ENCODE measurements at places on chromosomes 1 and 21.

- no peak for DNase-seq
Measured at GRCh38 chr1:212633161-212633560, 24.6 kb downstream of the ATF3 start.

GRCh38 chr1:13749543-13750341 lies 49.8 kb downstream of the PRDM2 start:
- no peak for DNase-seq

DNA sequence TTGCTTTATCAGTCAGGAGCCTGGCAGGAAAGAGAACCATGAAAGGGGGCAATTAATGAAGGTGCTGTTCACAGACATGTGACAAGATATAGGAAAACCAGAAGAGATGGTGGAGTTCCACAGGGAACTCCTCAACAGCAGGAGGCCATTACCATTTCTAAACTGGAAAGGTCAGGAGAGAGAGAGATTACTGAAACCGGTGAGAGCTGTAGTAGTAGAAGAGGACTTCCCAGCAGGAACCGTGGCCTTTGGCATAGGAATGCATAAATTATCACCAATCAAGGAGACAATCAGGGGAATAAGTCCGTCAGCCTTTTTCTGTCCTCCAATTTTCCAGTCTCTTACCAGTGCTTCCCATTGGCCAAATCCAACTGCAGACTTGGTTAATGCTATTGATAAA lies 23.0 kb upstream of the ABCD3 start:
- no peak for DNase-seq

DNA sequence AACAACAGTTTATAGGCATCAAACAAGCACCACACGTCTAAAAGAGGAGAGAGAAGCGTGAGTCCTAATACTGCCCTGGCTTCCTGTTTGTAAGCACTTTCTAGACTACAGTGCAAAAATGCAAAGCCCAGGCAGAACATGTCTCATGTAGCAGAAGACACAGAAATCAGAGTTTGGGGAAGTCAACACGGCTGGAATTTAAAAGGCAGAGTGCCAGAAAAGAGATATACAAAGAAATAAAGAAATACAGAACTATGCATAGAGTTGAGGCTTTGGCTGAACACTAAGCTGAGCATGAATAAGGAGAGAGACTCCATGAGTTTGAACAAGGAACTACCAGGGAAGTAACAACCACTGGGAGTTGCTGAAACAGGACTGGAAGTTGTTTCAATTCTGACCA lies 566.6 kb upstream of the NR5A2 start:
- DNase-seq = no peak

DNA sequence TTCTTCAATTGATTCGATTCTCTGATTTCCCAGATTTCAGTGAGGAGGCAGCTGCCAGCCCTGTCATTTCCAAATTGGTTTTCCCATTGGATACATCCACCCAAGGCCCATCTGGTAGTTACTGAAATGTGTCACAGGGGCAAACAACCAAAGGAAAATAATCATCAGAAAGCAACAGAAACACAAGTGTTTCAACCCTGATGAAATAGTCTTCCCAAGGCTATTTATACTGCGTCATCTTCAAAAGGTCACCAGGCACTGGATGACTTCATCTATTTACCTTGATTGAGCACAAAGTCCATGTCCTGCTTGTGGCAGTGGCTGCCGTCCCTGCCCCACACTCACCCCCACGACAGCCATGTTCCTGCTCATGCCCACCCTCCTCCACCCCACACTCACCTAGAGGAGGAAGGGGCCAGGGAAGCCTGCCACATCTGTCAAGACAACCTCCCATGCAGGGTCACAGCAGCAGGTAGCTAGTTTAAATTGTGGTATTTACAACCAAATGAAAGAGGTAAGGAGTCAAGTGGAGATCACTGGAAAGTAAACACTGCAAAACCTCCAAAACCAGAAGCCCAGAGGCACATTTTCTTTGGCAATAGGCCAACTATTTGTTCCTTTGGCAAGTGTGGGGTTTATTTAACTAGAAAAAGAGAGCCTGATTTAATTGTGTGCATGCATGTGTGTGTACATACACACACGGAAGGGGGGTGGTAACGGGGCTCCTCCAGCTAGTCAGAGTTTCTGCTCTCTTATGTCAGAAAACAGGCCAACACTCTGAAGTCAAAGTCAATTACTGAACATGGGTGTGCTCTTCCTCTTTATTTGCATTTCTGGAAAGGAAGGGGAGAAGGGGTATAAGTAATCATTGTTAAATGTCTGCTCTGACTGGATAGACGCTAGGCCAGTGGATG lies 49.5 kb upstream of the RAB4A start:
- no peak for DNase-seq

DNA sequence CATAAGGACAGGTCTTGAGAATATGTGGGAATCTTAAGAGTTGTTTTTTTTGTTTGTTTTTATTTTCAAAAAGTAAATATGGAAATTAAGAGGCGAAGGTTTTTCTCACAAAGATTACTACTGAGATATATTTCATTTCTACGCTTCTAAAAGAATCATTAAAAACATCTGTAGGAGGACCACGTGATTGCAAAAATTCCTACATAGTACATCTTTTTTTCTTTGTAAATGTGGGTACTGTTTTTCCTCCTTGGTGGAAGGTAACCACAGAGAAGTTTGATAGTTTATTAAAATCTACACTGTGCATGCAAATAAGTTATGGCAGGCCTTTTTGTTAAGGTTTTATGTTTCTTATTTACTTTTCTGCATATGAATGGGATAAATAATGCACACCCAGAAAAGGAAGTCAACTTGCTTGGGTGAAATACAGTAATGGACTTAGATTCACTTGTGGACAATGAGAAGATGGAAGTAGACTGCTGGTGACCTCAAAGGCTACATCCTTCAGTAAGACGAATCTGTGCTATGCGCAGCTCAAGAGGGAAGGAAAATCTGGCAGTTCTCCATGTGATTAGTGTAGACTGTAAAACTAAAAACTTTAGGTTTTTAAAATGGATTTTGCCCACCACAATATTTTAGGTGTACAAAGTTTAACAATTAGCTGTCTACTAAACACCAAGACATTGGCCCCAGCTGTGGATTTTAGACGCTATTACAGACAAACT lies 2.0 kb downstream of the AK5 start:
- no peak for DNase-seq

DNA sequence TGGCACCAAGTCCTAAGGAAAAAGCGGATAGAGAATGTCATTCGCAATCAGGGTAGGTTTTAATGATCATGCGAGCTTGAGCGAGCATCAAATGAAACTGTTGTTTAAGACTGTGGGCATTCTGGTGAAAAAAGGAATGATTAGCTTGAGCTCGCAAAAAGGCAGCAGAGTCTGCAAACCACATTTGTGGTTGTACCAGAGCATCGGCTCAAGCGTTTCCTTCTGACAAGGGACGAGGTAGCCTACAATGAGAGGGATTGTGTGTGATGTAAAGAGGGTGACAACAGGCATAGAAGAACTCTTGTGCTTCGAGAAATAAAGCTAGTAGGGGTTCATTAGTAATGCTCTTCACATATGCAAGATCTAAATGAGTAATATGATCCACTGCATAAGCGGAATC lies 11.1 kb upstream of the CD48 start:
- DNase-seq = no peak

DNA sequence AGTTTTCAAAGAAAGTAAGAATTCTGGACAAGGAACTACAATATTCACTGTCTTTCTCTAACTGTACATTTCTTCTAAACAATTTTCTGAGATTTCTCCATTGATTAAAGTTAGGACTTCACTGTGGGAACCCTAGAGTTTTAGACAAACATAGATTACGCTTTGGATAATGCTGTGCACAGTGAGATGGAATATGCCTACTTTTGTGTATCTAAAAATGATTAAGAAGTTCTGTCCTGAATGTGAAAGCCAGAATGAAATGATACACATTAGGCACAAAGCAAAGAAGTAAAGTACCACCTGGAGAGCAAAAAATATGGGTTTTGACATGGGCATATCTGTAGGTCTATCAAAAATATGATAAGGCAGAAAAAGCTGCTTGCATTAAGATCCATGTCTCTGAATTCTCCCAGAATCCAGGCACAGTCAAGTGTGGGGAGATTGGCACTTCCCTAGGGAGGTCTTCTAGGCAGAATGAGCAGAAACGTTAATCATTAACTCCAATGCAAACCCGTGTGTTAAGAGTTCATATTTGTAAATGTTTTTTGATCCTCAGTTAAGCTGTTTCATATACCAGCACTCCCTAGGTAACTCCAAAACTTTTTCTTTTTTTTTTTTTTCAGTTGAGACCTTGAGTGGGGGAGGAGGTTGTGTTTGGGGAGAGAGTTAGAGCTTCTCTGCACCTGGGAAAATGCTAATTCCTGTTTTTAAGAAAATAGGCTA lies 467.1 kb downstream of the LMO4 start:
- no peak for DNase-seq

DNA sequence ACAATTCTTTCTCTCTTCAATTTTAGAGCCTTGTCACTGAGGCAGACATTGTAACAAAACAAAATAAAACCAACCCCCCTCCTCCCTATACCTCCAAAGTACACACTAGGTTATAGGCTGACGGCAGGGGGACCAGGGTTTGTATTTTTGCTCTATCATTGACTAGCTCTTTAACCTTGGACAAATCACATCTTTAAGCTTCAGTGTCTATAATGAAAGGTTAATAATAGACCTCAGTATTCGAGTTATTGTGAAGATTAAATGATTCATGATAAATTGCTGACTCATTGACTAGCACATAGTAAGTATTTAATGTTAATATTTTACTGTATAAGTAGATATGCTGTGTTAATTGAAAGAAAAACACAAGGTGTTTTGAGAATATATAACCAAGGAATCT lies 1267.6 kb upstream of the ADGRL2 start:
- no peak for DNase-seq

GRCh38 chr1:5562769-5563168 lies 429.5 kb downstream of the NPHP4 start:
- no peak for DNase-seq

- DNase-seq = no peak
Measured at GRCh38 chr1:71193153-71193552, 112.3 kb upstream of the ZRANB2 start.

DNA sequence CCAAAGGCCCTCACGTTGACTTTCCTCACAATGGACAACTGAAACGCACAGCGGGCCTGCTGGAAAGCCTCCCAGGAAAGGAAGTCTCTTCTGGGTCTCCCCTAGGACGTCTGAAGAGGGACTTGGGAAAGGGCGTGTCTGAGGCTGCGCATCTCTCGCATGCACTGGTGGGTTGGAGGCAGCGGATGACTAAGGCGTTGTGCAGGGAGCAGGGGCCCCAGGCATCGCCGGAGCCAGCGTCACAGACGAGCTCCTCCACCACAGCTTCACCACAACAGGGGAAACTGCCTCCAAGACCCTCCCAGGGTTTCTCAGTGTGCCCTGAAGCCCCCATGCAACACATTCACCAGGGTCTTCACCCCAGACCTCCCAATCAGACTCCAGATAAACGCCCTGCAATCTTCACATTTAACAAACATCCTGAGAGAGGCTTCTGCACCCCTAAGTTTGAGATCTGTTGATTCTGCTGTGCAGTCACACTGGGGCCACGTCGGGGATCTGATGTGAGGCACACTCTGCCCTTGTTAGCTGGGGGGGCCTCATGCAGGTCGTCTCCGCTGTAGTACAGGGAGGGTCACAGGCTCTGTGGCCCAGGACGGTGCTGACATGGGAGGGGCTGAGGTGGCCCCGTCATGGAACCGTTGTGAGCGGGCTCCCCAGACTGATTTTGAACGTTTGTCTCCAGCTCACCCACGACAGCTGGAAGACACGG lies 7.0 kb upstream of the TFF1 start:
- DNase-seq = no peak

GRCh38 chr1:11431941-11432507 lies 46.9 kb upstream of the DISP3 start:
- DNase-seq = no peak

GRCh38 chr1:76257823-76258222 lies 183.3 kb downstream of the ST6GALNAC3 start:
- DNase-seq = no peak

DNA sequence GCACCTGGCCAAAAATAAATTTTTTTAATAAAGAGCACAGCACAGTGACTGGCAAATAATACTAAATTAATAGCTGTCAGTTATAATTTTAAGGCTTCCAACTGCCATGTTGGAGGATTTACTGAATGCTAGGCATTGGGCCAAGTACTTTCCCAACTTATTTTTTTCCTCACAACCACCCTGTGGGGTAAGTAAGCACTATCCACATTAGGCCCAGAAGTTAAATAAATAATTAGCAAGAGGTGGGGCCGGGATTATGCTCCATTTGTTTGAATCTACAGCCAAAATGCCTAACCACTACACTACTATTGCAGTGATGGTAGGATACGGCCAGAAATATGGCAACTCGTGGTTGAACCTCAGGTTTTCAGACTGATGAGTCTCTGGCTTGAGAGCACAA lies 4.6 kb upstream of the TRNAU1AP start:
- DNase-seq = no peak

DNA sequence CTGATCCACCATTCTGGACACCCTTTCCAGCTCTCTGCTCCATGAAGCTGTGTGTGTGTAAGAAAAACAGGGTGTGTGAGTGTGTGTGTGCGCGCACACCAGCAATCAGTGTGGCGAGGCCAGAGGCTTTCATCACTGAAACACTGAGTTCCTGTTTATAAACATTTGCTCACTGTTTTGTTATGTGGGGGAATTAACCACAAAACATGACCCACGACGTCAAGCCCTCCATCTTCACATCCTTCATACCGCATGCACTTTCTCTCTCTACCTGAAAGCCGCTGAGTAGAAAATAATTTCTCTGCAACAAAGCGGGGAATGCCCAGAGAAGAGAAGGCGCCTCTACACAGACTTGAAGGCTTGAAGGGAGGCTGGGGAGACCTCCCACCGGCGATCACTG lies 148.9 kb upstream of the IRF2BP2 start:
- DNase-seq = no peak

GRCh38 chr1:156627313-156627880 lies 8.2 kb downstream of the HAPLN2 start:
- no peak for DNase-seq

DNA sequence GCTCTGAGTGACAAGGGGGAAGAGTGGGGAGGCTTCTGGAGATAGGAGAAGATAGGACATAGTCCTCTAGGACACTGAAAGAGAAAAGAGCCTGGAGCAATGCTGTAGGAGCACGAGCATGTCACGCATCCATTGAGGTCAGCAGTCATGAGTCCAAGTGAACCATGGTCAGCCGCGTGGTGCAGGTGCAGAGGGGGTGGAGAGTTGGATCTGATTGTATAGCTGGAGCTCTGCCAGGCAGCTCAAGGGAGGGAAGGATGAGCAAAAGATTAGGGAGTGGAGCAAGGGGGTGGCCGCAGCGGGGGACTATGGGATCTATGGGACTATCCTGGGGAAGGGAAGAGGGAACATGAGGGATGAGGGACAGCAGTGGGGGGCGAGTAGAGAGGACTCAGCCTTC lies 14.0 kb downstream of the PADI1 start:
- DNase-seq = no peak

All from amygdala (tissue), 56 donors.